ENCODE measurements at places on chromosomes 6 and 20. TPM values are rescaled to one million over a fixed set of nuclear protein-coding genes. Genes with fewer than 3 reads are reported as not detected.

DNA sequence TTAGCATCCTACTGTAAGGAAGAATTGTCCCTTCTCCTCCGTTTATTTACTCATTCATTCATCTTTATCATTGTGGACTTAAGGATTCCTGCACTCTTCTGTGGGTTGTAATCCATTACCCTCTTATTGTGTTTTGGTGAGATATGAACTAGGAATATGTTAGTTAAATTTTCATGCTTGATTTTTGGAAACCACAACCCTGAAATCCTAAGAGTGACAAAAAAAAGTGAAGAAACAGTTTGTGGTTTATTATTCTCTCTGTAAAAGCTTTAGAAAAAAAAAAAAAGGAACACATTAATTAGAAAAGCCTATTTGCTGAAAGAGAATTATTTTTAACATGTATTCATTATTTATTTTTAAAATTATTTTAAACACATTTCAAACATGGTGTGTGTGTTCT, 36.7 kb upstream of the INSM1 start:
- no peak for DNase-seq

Gene SRSF12
- polyA plus RNA-seq: 1.3 TPM

Gene TMC2
- polyA plus RNA-seq: 0.34 TPM

Gene GPR31
- not detected for polyA plus RNA-seq

- DNase-seq: no peak
These were observed 39.7 kb downstream of the AGPAT4 start for GRCh38 chr6:161233986-161234661.

Gene HLA-DRA
- polyA plus RNA-seq: 272 TPM

DNA sequence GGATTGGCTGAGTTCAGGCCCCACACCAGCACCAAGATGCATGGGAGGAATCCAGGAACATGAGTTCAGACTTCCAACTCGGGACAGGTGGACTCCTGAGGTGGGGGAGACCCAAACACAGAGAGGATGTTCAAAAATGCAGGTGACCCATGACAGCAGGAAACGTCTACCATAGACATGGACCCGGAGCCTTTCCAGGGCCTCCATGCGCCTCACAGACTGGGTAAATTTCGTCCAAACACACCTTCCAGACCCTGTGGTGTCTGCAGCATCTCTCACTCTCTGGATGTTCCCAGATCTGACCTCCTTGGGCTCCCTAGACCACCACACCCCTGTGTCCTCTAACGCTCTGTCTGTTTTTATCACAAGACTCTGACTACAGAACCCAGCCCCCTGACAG, 87.7 kb downstream of the PXDC1 start:
- DNase-seq: no peak

- no peak for DNase-seq
These were observed 37.6 kb downstream of the UQCC2 start for GRCh38 chr6:33673851-33674250.

GRCh38 chr20:19212821-19213502, 520 bp downstream of the SLC24A3 start:
- no peak for DNase-seq

GRCh38 chr20:31815408-31816188, 3.6 kb upstream of the MYLK2 start:
- no peak for DNase-seq

DNA sequence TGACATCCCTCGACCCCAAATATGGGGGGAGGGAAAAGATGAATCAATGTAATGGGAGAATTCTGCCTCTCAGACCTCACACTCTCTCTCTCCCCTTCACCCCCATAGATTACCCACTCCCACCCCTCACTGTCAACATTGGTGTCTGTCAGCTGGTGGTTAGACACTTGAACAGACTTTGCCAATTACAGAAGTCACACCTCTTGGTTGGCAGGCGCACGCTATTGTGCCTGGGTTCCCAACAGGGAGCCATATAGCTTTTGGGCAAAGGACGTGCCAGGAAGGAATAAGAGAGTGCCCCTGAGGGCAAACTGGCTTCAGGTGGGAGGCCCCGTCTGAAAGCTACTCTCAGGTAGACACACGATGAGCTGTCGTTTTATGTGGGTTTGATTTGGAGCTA, 54.1 kb upstream of the FYN start:
- DNase-seq: no peak

Gene WFDC10B
- 6.9 TPM for polyA plus RNA-seq

Gene SPATA25
- 3.8 TPM for polyA plus RNA-seq

Gene TRIM10
- not detected for polyA plus RNA-seq

DNA sequence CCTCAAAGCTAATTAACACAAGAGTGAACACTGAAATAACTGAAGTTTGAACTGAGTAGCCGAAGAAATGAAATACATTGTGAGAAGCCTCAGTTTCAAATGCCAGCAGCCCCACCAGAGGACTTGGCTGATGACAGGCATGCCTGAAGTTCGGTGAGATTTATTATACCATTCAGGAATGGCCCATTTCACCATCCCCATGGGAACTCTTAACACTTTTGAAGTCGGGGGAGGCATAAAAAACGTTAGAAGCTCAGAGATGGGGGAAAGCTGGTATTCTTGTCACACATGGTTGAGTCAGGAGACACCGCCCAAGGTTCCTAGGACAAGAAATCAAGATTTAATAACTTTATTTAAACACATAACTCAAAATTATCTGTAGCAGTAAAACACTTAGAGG, 17.6 kb upstream of the SLC22A3 start:
- DNase-seq: no peak

Gene CLVS2
- polyA plus RNA-seq: 0.10 TPM

Gene HSPA1L
- polyA plus RNA-seq: 2.9 TPM

GRCh38 chr6:99491171-99491570, 24.1 kb downstream of the USP45 start:
- DNase-seq: no peak

DNA sequence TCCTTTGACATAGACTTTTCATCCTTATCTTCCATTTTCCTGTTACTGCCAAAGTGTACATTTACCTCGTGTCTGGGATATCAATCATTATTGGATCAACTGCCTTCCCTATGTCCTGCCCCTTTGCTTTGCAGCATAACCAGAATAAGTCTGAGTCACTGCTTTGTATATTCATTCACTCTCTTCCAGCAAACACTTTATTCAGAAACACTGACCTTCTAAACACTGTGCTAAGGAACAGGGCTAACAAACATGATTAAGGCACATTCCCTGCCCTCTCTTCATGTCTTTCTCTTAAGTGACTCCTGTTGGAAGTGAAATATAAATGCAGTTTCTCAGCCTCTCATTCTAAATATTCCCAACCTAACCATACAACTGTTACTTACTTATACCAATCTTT, 66.9 kb downstream of the COL19A1 start:
- DNase-seq: no peak

- DNase-seq: no peak
These were observed 86.8 kb downstream of the ARHGAP18 start for GRCh38 chr6:129623008-129623732.

GRCh38 chr6:108831104-108831503, 17.1 kb upstream of the ARMC2 start:
- no peak for DNase-seq

DNA sequence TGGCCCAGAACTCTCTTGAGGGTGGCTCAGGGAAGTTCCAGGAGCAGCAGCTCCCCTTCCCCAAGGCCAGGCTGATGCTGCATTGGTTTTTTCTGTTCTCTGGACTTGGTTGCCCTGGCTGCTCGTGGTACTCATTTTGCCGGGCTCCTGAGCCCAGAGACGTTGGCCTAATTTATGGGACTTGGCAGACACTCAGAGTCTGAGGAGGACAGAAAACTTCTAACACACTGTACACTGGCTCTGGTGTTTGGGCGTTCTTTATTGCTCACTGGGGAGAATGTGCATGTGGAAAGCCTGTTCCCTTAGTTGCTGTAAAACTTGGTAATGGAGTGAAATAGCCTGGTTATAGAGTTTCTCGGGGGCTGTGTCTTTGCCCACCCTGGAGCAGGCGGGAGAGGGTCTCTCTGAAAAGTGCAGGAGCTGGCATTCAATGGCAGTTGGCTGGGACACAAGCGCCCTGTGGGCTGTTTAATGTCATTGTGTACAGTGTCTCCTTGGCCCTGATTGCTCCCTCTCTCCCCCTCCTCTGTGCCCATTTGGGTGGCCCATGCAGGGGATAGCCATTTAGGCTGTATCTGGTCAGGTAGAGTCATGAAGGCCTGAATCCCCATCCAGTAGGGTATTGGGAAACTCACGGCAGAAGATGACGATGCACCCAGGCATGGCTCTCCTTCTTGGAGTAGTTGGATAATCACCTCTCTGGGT, 109.3 kb downstream of the CDC5L start:
- no peak for DNase-seq

GRCh38 chr6:105609375-105609991, 206.6 kb upstream of the PREP start:
- DNase-seq: no peak

- peak; percentile 80 for DNase-seq
These were observed 19.9 kb downstream of the EZR start for GRCh38 chr6:158799051-158799792.

DNA sequence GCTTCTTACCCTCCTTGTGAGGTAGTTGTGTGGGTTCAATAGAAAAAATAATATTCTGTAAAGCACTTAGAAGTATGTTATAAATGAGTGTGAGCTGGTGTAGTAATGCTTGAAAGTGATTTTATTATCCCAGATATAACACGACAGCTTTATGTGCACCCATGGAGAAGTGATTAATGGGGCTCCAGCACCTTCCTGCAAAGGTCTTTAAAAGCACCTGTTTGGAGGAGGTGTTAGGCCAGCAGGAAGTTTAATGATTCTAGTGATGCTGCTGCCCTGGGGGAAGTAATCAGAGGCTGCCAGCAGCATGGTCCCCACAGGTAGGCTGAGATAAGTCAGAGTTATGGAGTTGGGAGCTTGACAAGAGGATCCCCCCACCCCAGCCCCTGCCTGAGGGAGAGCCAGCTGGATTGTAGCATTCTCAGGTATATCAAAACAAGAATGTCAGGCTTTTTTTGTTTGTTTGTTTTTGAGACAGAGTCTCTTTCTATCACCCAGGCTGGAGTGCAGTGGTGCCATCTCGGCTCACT, 166.3 kb downstream of the PHACTR1 start:
- DNase-seq: no peak

Gene SOBP
- polyA plus RNA-seq: 15.3 TPM
